CD4-positive, alpha-beta T cell treated with Interleukin-6 at 100 ng/mL for 8 hours (primary cell): ENCODE measurements at places on chromosomes 6 and 20.

DNA sequence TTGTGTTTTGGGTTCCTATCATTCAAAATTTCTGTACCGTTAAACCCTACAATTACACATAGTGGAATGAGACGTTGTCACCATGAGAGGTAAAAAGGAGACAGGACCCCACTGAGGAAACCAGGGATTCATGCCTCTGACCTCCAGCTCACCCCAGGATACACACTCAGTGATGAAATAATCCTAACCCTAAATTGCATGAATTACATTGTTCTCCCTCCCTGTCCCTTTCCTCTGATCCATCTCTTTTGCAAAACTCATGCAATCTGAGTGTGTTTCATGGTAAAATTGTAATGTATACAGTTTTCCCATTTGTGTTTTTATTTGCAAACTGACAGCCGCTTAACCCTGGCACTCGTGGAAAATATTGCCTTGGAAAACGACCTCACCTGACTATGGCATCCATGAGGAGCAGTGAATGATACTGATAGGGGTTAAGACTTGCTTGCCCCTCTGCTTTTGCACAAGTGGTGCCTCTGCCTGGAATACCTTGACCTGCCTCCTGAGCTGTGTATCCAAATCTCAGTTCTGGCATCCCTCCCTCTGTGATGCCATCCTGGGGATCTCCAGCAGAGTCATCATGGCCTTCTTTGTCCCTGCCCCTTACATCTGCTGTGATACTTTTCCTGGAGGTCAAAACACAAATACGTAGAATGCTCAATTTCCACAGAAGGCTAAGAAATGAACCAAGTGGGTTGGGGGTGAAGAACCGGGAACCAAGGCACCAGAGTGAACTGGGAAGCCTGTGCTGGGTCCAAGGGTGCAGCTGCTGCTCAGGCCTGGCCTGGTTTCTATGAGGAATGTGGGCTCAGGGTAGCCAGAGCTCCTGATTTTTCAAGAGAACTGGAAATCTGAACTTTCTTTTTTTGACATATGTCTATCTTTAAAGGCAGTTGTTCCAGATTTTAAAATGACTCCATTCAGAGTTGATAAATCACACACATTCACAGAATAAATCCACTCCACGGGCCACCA is 211.6 kb upstream of the ZNF217 start:
- DNase-seq = no peak

- no peak for DNase-seq
Observed at GRCh38 chr6:83872386-83873118, 13.1 kb downstream of the CYB5R4 start.

- DNase-seq = no peak
Observed at GRCh38 chr20:53716395-53716794, 122.8 kb upstream of the ZNF217 start.

- DNase-seq = no peak
Observed at GRCh38 chr6:143218233-143218632, 157.5 kb downstream of the AIG1 start.

DNA sequence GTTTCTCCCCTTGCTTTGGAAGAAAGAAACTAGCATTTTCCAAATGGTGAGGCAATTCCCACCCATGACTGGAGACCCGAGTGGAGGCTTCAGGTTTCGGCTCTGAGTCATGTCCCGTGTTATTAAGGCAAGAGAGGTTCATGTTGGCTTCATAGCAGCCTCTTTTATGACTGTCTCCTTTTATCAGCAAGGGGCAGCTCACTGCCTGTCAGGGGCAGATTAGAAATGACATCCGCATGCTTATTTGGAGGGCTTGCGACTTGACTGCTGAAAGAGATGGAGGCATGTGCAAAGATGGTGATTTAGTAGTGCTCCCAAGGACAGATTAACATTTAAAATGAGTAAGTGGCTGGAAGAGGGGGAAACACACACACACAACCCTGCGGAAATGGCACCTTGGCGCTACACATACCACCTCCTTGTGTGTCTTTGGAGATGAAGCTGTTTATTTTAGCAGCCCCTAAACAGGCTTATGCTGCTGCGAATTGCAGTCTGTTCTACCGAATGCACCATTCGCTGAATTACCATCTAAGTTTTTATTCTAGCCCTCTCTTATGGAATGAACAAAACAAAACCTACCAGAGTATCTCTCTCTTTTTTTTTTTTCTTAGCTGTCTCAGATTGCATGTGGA is 52.1 kb upstream of the VSTM2L start:
- no peak for DNase-seq

DNA sequence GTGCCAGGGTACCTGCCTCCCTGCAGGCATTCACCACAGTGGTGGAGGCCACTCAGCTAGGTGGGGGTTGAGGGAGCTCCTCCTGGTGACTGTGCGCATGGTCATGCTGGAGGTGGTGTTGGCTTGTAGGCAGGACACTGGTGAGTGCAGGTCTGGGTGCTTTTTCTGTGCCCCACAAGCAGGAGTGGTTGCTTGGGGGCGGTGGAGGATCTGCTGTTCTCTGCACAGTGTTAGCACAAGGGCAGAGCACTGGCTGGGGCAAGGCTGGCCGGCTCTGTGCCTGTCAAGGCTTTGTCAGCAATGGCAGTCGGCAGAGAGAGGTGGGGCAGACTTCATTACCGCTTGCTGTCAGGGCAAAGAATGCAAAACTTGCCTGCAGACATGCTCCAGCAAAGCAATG is 632.1 kb upstream of the ID4 start:
- no peak for DNase-seq

GRCh38 chr6:11978169-11978987 is 33.7 kb upstream of the HIVEP1 start:
- DNase-seq = no peak

GRCh38 chr6:32852844-32853540 is 512 bp downstream of the TAP1 start:
- DNase-seq = no peak

DNA sequence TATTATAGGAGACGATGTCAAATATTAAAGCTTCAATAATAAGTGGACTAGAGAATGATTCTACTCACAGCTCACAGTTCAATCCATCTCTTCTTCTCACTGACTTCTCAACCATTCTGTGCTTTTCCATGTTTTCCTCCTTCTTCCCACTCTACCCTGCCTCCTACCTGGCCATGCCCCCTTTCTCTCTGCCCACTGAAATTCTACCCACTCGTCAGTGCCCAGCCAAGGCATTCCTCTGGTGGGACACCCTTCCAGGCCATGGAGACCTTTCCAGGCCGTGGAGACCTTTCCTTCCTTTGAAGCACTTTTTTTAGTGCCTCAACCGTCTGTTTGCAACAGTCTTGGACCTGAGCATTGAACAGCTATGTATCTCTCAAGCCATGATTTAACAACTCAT is 18.5 kb downstream of the BACH2 start:
- DNase-seq = no peak

DNA sequence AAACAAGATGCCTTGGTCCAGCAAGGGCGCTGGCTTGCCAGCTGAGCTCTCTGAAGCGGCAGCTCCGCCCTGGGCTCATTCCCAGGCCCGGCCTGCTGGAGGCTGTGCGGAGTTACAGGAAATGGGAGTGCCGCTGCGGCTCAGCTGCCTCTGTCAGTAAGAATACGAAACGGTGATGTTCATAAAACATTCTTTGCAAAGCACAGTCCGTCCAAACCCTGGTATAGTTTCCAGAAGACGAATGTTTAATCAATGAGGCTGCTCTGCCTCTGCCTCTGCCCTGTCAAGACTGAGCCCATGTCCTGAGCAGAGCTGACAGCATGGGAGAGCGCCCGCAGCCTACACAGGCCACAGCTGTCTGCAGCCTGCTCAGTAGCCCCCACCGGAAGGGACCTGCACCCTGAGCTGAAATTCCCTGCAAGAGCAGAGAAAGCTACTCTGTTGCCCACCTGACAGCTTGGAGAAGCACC is 153.3 kb upstream of the SNX9 start:
- no peak for DNase-seq

DNA sequence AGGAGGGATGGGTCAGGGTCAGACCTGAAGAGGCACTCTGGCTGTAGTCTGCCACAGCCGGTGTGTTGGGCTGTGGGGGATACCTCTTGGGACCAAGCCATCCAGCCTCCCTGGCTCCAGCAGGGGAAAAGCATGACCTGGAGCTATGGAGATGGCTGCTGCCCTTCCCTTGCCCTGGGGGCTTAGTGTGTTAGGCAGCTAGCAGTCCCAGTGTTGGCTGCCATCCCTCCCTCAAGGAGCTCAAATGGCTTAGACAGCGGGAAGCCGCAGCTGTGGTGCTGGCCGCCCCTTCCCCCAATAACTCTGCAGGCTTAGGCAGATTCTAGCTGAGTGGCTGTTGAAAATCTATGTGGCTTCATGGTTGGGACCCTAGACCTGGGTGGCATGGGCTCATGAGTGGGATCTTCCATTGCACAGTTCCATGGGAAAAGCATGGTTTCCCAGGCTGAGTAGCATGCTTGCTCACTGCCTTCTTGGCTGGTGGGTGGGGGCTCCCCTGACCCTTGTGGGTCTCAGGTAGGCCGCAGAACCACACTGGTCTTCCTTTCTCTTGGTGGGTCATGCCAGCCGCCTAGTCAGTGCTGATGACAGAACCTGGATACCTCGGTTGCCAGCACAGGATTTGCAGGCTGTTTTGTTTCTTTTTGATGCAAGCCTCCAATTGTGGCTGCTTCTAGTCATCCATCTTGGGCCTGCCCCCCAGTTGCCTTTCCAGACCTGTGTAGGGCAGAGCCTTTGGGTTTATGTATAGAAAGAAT is 69.0 kb upstream of the AHI1 start:
- no peak for DNase-seq

GRCh38 chr20:3734111-3734843 is 1.8 kb downstream of the HSPA12B start:
- DNase-seq = no peak

DNA sequence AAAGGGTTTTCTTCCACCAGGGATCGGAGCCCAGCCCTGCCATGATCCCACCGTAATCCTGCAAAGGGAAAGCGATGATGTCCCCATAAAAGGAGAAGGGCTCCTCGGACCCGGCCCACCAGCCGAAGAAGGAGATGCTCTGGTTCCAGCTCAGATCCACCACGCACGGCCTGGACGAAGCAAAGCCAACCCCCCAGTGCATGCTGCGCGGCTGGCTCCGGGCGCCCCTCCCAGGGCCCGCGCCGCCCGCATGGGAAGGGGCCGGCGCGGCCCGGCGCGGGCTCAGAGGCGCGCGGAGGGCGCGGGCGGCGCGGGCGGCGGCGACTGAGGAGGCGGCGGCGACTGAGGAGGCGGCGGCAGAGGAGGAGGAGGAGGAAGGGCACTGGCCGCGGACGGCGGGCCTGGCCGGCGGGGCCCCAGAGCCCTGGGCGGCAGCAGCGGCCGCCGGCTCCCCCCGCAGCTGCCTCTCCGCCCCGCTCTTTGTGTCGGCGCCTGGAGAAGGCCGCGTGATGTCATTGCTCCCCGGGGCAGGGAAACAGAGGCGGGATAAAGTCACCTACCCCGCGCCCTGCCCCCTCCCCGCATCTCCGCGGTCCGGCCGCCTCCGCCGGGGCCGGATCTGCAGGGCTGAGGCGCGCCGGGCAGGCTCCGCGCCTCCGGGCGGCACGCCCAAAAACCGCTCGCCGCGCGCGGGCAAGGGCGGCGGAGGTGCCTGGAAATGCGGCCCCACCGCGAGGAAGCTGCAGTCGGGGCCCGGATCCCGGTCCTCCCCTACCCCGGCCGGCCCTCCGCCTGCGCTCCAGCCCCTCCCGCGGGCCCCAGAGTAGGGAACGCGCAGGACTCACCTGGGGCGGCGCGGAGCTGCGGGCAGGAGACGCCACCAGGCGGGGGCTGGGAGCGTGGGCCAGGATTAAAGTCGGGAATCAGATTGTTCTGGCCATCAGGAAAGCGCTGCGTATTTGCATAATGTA is at the start of gene FAXC:
TSS of gene FAXC (minus strand) at position 504 of the 971 bp plus-strand sequence. CDS start at position 202, 302 bp downstream.
- no peak for DNase-seq

DNA sequence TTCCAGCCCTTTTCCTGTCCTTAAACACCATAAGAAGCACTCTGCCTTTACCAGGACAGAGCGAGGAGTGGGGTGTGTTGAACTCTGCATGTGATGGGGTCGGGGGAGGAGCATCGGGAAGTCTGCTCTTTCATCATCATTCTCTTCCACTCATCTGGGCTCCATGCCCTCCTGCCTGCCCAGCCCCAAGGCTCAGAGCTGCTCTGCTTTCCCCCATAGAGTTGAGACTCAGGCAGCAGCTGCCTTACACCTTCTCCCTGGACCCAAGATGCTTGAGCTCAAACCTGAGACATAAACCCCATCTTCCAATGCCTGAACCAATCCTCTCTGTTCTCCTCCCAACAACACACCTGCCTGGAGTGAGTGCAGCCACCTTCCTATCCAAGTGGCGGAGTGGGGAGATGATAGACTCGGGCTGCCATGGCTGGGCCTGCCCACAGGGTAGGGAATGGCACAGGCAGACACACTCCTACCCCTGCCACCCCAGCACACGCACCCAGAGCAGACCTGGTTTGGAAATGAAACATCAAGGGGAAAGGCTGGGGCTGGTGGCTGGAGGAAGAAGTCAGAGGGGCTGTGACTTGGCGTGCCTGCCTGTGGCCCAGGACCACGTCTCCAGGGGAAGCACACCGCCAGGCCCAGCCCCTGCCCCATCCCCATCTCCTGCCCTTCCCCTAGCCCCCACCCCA is 28.4 kb downstream of the TFEB start:
- DNase-seq = no peak

GRCh38 chr6:166769648-166770047 is 142.6 kb upstream of the RPS6KA2 start:
- no peak for DNase-seq

DNA sequence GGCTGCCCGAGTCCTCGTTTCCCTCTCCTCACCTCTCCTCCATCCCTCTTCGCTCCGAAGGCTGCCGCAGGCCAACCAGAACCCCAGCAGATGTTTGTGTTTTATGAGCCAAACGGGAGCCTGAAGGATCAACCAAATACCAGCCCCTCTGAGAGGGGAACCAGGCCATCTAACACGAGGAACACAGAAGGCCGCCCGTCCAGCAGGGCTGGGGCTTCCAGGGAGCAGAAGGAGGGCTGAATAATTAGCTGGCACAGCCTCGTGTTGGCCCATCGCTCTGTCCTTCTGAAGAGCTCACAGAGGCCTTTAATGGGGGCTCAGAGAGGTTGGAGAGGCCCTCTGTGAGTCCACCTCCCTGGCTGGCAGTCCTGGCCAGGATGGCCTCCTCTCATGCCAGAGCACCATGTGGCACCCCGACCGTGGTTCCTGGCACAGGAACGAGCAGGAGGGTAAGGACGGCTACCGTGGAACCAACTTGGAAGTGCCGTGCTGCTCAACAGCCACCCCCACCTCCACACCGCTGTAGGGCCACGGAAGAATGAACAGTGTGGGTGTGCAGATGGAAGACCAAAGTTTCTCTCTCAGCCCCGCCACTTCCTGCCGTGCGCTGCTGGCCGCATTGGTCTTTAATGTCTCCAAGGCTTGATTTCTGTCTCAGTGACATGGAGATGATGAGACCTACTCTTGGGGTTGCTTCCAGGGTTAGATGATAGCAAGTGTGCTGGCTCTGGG is 155.2 kb downstream of the SCML4 start:
- DNase-seq = peak; percentile 12

DNA sequence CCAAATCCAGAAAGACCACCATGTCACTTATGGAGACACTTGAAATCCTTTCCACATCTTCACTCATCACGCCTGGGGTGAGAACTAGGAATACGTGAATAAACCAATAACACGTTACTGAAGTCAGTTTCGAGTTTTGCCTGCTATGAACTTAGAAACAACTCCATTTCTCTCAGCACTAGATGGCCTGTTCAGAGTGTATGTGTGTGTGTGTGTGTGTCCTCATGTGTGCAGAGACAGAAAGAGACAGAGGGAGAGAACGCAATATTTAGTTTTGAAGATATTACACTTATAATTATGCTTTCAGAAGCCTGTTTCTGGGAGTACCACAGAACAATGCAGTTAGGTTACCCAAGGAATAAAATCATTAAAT is 81.2 kb upstream of the CCN6 start:
- DNase-seq = no peak
